ENCODE measurements at places on chromosomes 12 and 14.

- DNase-seq = no peak
Observed at GRCh38 chr14:106459971-106460730, 933.8 kb downstream of the TMEM121 start.

- DNase-seq = no peak
Observed at GRCh38 chr12:2260441-2260840, 207.7 kb downstream of the CACNA1C start.

DNA sequence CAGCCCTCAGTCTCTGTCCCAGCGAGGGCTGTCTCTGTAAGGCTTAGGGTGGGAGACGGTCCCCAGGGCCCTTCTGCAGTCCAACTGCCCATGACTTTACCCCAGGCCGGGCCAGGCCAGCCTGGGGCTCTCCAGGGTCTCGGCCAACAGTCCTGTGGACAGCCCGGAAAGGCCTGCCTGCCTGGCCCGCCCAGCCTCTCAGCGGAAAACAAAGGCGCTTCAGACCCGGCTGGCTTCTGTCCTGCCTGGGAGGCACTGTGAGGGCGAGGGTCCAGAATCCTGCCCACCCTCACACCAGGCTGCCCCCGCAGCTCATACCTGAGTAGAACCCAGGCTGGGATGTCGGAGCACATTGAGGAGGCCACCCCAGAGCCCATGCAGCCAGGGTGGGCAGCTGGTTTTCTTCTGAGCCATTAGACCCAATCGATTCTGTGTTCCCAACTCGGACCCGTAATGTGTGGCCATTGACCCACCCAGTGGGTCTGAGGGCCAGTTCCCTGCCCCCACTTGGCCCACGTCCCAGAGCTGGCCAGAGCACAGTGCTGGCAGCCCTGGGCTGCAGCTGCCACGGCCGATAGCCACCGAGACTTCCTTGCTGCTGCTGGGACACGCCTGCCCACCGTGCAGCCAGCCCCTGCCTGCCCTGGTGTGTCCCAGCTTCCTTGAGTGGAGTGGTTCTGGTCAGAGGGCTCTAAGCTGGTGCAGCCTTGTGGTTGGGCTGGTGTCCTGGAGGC is 1.6 kb downstream of the CRIP2 start:
- no peak for DNase-seq

DNA sequence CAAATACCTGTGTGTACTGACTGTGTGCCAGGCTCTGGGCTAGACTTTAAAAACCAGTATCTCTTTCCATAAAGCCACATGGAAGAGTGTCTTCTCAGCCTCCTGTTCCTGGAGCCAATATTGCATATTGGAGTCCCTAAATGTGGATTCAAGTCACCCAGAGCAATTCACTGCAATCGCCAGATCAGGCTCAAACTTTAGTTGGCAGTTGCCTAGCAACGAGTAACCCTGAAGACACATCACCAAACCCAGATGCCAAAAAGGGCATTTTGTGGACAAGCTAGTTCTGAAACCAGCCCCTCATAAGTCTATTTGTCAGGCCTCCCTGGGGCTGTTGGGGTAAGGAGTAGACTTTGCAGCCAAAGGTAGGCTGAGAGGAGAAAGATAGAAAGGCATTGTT is 13.7 kb downstream of the DPF3 start:
- no peak for DNase-seq

DNA sequence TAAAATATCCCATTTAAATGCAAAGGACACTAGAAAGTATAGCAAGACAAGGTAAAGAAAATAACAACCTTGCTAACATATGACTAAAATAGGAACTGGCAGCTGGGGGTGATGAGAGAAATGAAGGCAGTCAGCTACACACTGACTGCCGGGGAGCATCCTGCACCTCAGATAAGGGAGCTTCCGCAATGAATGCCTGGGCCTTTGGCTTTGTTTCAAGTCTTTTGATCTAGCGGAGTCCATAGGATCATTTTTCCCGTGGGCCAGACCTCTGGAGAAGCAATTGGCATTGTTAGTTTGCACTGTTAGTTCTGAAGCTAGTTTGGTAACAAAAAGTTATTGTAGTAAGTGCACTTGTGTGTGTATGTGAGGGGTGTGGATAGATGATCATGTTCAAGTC is 639.9 kb downstream of the DIO2 start:
- no peak for DNase-seq

DNA sequence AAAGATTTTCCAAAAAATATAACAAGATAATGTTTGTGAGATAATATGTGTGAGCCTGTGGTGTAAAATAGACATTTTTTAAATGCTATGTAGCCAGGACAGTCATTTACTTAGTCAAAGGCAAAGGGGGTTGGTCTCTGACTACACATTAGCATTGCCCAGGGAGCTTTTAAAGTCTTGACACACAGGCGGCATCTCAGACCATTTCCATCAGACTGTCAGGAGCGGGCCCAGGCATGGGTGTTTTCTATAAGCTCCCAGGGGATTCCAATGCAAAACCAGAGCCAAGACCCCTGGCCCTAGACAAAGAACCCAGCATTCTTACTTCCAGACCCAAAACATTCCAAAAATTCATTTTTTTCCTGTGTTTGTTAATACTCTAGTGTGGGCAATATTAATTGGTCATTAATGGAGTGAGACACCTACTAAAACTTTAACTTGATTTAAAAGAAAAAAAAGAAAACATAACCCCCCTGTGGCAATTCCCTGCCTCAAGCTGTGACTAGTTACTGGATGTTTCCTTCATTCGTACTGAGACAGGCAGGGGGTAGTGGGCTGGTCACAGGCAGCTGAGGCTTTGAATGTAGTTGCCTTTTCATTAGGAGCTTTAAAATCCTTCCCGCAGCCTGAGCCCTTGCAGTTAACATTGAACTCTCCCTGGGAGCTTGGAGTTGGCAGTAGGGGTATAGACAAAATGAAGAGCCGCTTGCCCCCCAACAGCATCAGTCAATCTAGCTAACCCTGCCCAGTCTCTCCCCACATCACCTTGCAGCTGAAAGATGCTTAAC is 103.7 kb downstream of the CMKLR1 start:
- DNase-seq = no peak

- peak; percentile 98 for DNase-seq
Observed at GRCh38 chr12:68812553-68813241, 4.7 kb downstream of the MDM2 start.

GRCh38 chr12:21301-22189 is 45.0 kb upstream of the IQSEC3 start:
- no peak for DNase-seq

DNA sequence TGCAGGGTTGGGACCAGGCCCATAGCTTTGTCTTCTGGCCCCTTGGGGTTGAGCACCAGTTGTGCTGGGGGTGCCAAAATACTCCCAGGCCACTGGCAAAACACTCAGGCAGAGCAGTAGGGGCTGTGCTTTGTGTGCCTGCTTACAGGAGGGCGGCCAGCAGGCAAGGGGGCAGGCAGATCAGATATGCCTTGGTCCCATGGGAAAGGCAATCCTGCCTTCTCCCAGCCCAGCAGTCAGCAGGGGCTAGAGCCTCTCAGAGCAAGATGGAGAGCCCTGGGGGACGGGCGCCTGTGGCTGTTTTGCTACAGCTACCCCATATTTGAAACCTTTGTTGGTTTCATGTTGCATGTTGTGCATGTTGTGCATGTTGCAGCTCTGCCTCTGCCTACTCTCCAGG is 36.2 kb upstream of the TMX1 start:
- DNase-seq = no peak

DNA sequence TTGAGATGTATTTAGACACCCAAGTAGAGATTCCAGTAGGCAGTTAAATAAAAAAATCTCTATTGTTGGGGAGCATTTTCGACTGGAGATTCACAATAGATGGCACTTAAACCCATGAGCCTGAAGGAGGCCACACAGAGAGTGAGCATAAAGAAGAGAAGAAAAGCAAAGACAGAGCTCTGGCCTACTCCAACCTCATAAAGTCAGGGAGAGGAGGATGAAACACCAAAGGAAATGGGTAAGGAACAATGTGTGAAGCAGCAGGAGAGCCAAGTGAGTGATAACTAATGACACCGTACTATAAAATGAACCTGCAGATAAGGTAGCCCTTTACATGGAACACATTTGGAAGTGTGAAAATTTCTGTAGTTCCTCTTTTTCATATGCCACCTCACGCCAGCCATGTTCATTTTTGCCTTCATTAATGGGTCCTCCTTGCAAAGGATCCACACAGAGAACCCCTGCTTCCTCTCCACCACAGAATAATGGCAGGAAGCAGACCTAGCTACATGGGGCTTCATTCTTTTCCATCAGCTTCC is 150.0 kb upstream of the SYT10 start:
- no peak for DNase-seq

DNA sequence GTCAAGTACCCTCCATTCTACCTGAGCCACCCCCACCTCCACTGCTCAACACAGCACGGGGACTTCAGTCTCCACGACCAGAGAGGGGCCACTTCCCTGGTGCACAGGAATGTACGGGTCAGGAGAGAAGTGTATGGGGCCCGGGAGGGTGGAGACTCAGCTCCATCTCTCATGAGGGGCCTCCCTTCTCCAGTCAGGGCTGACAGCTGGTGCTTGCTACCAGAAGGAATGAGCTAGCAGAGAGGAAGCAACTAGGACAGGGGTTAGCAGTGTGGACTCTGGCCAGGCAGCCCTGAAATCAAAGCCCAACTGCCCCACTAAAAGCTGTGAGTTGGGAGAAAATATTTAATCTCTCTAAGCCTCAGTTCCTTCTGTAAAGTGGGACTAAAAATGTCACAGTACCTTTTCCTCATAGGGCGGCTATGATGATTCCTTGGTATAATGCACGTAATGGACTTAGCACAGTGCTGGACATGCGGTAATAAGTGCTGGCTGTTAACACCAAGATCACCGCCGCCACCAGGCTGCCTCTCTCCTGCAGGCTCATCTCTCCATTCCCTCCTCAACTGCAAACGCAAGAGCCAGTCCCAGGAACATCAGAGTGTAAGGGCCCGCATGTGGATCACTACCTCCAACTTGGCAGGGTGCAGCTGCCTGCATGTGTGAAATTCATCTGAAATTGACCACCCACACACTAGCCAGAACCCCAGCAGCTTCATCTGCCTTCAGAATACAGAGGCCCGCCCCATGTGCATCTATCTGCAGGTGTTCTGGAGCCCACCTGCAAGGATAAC is 14.6 kb downstream of the ACTN1 start:
- DNase-seq = peak; percentile 49

DNA sequence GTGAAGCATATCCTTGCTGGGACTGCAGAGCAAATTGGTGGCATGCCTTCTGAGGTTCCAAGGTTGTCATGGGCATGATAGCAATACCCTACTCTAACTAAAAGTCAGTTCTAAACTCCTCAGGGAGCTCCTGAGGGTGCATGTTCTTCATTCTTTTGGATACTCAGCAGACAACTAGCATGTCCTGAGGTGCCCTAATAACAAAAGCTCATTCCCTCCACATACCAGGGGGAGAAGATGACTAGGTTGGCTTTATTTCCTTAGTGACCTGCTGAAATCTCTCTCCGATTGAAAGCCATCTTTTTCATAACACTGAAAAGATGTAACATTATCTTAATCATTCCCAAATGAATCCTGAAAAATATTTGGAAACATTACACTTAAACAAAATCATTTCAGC is 188.7 kb upstream of the IGF1 start:
- DNase-seq = no peak

- DNase-seq = peak; percentile 28
Observed at GRCh38 chr12:86137936-86138335, 118.3 kb downstream of the MGAT4C start.

DNA sequence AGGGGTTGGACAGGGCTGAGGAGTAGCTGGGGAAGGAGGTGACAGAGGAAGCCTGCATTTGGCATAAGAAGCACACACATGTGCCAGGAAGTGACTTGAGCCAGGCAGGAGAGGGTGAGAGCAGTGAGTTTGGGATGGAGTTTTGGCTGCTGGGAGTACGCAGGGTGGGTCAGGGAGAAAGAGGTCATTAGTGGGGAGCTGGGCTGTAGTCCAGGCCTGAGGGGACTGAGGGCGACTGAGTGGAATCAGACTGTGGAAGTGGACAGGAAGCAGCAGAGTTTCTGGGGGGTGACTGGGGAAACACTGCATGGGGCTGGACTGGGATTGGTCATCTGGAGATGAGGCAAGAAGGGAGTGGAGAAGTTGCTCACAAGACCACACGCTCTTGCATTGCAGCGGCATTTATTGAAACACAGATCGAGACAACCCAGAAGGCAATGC is 7.6 kb downstream of the KRT85 start:
- DNase-seq = no peak

DNA sequence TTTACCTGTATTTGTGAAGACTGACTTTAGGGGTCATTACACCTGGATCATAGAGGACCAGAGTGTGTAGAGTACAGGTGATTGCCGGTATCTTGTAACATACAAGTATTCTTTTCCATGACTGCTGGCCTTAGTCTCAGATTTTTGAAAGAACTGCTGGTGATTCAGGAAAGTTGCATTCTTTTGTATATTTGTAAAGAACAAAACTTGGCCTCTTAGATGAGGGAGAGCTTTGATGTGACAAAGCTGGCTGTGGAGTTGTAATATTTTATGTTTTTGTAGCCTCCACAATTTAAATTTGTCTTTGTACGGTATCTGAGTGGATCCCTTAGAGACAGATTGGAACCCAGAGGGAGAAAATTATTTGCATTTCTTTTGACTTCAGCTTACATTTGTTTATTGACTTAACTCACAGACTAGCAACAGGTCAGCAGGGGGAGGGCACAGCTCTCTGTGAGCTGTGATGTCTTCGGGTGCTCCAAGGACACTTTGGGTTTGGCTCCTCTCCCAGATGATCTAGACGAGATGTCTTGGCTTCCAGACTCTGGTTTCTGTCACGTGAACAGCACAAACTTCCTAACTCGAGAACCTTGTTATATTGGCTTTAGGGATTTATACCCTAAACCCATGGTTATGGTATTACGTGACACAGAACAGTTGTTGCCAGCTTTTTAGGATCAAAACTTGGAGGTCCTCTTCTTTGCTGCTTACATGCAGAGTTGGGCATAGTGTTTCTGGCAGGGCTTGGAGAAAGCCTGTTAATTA is 65.9 kb downstream of the DAAM1 start:
- DNase-seq = no peak

DNA sequence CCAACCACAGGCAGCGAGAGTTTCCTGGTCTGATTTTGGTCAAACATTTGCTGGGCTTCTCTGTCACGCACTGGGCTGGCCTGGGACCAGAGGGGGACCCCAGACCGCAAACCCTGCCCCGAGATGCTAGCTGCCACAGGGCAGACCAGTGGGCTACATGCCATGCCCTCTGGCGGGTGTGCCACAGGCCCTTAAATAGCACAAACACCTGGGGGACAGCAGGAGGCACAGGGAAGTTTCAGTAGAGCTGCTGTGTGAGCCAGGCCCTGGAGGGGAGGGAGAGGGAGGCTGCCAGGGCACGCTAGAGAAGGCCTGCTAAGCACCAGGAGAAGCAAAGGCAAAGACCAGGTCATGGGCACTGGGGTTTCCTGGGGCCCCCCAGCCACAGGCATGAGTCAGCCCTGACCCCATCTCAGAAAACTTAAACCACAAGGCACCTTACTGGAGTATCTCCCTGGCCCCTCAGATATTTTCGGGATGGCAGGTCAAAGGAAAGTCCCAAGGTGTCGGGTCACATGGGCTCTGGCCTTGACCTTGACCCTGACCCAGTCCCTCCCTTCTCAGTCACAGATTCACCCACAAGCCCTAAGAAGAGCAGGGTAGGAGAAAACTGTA is 29.2 kb downstream of the ITPK1 start:
- no peak for DNase-seq
